Nephron progenitor cell (in vitro differentiated cells): ENCODE measurements at places on chromosomes 16 and 17.

GRCh38 chr16:85364323-85365040, 248.6 kb upstream of the GSE1 start:
- DNase-seq: no peak

DNA sequence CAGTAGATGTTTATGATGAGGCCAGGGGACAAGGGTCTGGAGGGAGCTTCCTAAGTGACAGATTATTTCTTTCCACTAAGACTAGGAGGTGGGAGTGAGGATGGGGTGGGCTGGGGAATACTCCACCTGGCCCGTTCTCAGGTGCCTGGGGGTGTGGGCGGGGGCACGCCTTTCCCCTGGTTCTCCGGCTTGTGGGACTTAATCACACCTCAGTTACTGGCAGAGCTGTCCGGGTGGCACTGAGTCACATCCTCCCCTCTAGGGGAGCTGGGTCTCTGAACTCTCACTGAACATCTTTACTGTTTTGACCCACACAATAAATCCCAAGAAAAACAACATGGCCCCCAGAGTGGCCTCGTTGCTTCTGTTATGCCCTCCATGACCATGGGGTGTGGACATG, 332.8 kb downstream of the MAF start:
- no peak for DNase-seq

GRCh38 chr16:4787627-4788482, at the start of gene SEPTIN12:
SEPTIN12 (minus strand) TSS chr16:4788345; CDS start chr16:4787645, 700 bp downstream.
- DNase-seq: no peak

- DNase-seq: no peak
Measured at GRCh38 chr17:65453204-65453931, 108.1 kb downstream of the AXIN2 start.

- DNase-seq: no peak
Measured at GRCh38 chr16:49708491-49708890, 147.4 kb downstream of the ZNF423 start.

DNA sequence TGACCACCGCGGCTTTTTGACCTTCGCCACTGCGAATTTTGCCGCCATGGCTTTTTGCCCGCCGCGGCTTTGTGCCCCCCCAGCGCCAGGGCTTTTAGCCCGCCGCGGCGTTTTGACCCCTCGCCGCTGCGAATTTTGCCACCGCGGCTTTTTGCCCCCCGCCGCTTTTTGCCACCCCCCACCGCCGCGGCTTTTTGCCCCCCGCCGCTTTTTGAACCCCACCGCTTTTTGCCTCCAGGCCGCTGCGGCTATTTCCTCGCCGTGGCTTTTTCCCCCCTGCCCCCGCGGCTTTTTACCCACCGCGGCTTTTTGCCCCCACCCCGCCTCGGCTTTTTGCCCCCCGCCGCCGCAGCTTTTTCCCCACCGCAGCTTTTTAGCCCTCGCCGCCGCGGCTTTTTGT, 134.8 kb upstream of the TP53TG3C start:
- DNase-seq: no peak
